ENCODE measurements at places on chromosomes 5 and 9.

- DNase-seq, result no peak
Measured at GRCh38 chr9:20252778-20253177, 369.5 kb downstream of the MLLT3 start.

DNA sequence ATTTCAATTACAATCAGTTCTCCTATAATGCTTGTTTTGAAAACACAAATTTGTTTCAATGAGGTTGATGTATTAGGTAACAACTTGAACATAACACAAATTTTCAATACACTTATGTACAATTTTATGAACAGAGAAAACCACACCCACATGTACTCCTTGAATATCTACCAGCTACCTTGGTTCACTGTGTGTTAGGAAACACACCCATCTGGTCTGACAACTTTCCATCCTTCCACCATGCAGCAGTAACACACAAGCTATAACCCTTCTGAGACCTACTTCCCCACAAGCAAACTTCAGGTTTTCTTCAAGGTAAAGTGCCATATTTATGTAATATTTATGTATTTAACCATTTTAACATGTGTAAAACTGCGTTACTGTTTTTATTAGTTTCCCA lies 36.4 kb upstream of the UBQLN1 start:
- no peak for DNase-seq

DNA sequence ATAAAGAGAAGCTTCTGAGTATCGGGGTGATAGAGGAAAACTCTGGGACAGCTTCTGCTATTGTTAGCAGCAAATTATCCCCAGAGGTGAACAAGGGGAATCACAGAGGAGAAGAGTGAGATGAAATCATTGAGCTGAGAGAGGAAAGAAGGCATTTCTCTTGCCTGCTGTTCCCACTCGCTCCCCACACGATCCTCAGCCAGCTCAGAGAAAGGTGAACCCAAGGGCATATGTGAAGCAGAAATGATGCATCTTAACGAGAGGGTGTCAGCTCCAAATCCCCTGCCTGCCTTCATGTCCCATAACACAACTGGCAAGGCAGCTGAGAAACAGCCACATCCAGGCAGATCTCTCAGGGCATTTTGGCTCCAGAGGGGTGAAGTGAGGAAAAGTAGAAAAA lies 111.6 kb downstream of the BRINP1 start:
- no peak for DNase-seq

GRCh38 chr9:122216798-122217418 lies 11.8 kb downstream of the LHX6 start:
- no peak for DNase-seq

DNA sequence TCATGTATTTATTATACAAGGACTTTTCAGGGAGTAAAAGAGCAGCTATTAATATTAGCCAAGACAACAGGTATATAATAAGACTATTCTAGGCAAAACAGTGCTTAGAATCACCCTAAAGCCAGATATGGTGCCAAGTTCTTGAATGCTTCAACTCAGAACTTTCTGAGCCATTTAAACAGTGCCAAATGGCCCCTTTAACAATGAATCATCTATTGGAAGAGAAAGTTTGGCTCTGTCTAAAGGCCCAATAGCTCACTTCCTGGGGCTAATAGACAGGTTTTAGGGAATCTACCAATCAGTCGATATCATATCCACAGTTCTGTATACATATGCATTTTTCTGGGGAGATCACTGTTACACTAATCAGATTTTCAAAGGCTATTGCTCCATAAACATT lies 42.9 kb downstream of the ZNF474 start:
- no peak for DNase-seq

- DNase-seq, result peak; percentile 17
Measured at GRCh38 chr5:179805529-179806249, 977 bp downstream of the MGAT4B start.

DNA sequence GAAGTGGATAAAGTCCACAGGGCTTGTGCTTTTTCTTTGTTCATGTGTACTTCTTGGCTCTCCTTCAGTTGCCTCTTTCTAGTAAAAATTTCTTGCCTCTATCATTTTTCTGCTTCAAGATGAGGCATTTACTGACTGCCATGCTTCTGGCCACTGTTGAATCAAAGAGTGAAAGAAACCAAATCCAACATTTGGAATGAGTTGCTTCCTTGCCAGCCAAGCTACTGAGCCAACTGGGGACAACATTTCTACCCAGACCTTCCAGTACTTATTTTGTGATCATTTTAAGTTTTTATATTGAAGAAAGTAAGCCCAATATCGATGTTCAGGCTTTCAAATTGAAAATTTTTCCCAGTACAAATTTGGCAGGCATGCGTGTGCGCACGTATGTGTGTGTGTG lies 73.2 kb downstream of the SNCAIP start:
- no peak for DNase-seq

GRCh38 chr5:40762705-40763104 lies 6.9 kb upstream of the TTC33 start:
- DNase-seq, result no peak

- DNase-seq, result no peak
Measured at GRCh38 chr5:151923866-151924476, 680 bp downstream of the GLRA1 start.

DNA sequence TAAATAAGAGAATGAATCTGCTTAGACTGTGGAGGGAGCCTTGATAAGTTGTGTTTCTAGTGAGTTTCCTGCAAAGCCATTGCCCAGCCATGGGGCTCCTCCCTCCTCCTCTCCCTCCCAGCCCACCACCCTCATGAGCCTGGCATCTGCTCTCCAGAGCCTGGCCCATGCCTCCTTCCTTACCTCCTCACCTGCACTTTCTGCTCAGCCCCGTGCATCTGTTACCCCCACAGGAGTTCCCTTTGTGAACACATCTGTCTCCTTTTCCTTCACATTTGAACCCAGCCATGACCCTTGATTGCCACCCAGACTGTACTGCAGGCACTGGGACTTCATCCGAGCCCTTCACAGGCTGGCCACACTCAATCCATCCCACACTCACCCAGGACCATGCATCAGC lies 395.6 kb downstream of the IRX2 start:
- no peak for DNase-seq

DNA sequence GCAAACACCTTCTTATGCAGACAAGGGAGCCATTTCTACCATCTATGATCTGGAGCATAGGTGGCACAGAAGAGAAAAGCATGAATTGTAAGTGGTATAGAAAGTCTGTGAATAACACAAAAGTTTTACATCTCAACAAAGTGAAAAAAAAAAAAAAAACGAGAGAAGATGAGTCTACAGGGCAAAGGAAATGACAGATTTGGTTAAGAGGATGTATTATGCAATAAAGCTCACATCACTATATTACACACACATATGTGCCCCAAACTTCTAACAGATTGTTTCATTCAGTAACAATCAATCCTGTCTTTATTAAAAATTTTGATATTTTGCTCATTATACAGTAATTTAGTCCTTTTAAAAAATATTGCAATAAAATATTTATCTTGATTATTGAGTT lies 49.8 kb downstream of the CERT1 start:
- DNase-seq, result no peak
